ENCODE measurements at places on chromosomes 2 and 18.

- no peak for DNase-seq
Observed at GRCh38 chr2:181764095-181764963, 84.0 kb upstream of the NEUROD1 start.

- DNase-seq, result no peak
Observed at GRCh38 chr2:197235711-197236110, 74.9 kb downstream of the ANKRD44 start.

DNA sequence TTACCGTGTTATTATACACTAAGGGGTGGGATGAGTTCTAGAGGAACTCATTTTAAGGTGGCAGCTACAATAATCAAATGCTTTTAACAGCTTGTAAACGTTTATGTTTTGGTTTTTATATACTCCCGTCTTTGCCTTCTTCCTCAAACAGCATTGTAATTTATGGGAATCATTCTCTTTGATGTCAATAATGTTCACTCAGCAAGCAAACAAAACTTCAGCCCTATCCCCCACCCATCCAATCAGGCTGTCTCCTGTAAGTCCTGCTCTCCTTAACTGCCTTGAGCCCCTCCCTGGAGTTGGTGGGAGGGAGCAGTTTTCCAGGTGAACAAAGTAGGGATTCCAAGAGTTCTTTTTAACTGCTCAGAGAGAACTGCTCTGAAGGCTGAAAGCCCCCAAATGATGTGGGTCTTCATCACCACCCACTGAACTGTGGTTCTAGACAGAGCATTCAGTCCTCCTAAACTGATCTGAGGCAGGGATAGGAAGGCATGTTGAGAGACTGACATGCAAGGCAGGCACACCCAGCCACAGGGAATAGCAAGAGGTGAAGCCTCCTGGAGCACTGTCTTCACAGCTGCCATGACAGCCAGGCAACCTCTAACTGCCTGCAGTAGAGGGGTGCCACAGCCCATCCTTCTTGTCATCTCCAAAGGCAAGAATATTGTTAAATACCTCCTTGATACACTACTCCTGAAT, 17.5 kb downstream of the MYO5B start:
- no peak for DNase-seq

DNA sequence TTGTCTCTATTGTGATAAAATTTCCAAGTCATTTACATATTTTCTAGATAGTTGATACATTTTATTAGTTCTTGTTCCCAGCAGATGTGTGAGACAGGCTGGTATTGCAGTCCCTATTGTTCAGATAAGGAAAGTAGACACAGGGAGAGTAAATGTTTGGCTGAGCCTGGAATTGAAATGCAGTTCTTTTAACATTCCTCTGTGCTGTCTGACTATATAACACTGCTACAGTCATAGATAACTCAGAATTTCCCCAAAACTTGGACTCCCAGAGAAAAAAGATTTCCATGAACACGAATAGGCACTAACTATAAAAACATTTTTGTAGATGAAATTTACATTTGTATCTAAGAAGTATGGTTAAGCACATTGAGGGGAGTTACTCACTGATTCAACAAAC, 71.4 kb downstream of the PLCL1 start:
- no peak for DNase-seq

- no peak for DNase-seq
Observed at GRCh38 chr18:39732918-39733317, 2167.3 kb upstream of the CELF4 start.

GRCh38 chr2:238997684-238998083, 149.8 kb downstream of the TWIST2 start:
- DNase-seq, result no peak

GRCh38 chr2:133255360-133255759, 312.9 kb downstream of the NCKAP5 start:
- no peak for DNase-seq

GRCh38 chr18:60196836-60197606, 175.6 kb downstream of the MC4R start:
- DNase-seq, result no peak

DNA sequence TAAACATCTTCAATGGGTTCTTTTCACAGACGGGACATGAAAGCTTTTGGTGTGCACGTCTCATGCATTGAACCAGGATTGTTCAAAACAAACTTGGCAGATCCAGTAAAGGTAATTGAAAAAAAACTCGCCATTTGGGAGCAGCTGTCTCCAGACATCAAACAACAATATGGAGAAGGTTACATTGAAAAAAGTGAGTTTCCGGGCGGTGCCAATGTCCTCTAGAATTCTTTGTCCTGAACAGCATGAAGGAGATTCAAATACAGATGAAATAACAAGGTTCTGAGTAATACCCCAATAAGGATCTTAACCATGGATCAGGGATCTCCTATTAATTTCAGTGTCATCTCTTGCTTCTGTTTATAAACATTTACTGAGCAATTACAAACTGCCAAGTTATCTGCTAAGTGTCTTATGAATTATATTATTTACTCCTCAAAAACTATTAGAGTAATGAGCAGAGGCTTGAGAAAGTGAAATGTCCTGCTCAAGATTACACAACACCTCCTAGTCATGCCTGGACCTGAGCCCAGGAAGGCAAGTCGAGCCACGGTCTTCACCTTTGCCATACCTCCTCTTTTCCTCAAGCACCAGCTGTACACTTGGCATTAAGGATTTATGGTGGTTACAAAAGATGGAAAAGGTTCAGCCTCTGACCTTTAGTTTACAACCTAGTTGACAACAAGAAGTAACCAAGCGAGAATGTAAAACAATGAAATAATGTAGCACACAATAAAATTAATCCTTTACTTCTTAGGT, 22.6 kb downstream of the DHRS9 start:
- no peak for DNase-seq

DNA sequence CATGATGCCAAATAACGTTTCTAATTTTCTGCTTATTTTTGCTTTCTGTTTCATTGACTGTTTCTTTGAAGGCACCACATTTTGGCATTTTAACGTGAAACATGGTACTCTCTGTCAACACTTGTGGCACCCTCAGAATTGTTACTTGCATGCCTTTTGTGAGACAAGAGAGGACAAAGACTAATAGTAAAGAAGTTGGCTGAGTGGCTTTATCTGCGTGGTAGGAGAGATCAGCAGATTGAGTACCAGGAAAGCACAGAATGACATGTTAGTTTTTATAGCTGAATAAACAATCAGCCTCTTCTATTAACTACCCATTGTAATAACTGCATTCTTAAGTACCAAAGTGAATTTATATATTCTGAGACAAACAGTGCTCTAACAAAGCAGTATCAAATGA, 8.6 kb downstream of the ZNF638 start:
- DNase-seq, result no peak

DNA sequence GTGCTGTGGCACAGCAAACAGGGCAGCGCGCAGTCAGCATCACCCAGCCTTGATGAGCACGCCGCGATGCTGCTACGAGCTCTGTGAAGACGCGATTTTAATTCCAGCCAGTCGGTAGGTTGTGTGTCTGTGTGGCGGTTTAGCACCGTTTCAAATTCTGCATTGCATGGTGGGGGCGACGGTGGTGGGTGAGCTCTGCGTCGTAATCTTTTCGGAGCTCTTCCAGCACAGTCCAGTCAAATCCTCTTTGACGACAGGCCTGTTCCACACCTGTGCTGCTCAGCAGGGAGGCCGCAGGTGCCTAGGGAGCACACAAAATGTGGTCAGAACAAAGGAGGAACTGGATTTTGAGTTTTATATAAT, 8.6 kb downstream of the ALLC start:
- DNase-seq, result no peak

GRCh38 chr2:6986912-6987361, 69.7 kb downstream of the RNF144A start:
- no peak for DNase-seq

DNA sequence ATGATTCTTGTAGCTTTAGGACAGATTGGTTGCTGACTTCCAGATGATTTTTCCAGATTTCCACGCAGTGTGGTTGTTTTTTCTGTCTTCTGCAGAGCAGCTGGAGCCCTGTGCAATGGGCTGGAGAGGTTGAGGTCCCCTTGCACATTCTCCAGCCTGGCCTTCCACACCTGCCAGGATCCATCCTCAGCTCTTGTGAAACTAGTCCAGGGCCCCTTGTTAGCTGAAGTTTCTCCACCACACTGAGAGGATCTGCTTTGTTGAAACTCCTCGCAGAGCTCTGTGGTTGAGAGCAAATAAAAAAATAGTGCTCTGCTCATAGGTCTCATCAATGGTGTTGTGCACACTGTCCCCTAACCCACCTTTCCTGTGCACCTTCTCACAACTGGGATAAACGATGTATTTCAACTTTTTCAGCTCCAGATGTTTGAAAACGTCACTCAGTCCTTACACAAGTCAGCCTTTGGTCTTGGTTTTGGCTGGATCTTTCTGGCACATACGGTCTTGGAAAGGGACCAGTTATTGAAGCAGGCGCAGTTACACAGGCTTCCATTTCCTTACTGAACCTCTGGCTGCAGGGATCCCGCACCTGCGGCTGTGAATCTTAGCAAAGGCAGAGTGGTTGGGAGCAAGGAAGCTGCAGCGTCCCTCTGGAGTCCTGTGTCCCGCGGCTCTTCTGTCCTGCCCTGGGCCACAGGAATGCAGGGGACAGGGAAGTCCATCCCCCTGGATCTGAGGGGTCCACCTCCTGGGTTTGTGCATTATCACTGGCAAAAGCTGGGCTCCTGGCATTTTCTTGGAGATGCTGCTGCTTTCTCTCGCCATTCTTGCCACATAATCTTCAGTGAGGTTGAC, 272.0 kb upstream of the DSEL start:
- no peak for DNase-seq

DNA sequence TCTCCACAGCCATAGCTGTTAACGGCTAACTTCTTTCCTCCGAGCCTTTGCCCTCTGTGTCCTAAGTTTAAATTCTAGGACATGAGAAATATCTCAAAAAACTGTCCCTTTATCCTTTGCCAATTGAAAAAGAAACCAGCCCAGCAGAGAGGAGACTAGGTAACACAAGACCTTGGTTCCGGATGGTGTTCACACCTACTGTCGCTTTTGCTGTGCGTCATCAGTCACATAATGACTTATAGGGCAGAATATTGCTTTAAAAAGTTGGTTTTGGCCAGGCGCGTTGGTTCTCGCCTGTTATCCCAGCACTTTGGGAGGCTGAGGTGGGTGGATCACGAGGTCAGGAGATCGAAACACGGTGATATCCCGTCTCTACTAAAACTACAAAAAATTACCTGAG, 66.2 kb downstream of the SP3 start:
- DNase-seq, result no peak

DNA sequence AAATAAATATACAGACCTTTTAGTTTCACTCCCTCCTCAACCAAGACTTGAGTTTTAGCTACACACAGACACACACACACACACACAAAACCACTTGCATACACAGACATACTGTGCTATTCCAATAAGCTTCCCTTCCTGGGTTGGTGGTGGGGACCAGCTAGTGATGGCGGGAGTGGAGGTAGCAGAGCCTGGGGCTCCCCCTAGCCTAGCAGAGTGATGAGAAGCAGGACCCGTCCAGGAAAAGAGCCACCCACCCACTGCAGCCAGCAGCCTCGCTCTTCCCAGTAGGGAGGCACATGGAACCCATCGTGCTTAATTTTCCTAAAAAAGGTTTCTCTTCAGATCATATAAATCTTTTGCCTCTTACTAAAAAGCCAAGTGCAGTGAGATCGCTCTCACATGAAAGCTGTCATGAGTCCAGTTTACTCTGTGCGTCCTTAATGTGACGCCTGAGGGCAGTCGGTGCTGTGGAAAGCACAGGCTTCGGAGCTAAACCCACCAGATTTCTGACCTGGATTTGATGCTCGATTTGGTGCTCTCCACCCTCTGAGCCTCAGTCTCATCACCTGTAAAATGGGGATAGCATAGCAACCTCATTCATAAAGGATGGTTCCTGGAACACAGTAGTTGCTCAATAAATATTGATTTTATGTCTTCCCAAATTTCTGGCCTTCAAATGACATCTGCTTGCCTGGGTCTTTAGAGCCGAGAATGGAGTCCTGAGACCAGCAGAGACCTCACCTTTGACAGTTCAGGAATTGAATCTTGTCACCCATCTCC, 60.1 kb upstream of the YWHAQ start:
- no peak for DNase-seq

- DNase-seq, result no peak
Observed at GRCh38 chr2:157901325-157901724, 25.2 kb upstream of the ACVR1 start.

DNA sequence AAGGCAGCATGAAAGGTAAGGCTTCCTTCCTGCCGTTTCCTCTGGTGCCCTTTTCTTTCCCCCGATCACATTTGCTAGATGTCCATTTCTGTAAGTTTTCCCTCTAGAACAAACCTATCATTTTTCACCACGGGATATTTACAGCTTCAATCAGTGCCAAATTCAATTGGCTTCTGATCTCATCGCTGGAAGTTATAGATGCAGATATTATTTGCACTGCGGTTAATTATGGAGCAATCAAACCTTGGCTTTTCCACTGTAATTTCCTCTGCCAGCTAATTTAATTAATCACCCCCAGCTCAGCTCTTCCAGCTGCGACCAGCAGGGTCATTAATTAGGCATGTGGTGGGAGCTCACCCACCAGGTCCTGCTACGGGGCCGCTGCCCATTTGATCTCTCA, 86.1 kb downstream of the GBX2 start:
- DNase-seq, result no peak

DNA sequence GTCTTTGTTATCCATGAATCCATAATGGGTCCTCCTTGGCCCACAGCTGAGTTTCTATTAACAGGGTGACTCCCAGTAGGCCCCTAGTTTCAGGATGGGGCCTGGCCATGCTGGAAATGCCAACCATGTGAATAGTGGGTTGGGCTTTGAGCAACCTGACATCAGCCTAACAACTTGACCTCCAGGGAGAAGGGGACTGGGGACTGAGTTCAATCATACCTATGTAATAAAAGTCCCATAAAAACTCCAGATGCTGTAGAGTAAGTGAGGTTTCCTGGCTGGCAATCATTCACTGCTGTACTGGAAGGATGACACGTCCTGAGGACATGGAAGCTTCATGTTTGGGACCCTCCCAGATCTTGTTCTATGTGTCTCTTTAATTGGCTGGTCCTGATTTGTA, 7.9 kb downstream of the REV1 start:
- no peak for DNase-seq

DNA sequence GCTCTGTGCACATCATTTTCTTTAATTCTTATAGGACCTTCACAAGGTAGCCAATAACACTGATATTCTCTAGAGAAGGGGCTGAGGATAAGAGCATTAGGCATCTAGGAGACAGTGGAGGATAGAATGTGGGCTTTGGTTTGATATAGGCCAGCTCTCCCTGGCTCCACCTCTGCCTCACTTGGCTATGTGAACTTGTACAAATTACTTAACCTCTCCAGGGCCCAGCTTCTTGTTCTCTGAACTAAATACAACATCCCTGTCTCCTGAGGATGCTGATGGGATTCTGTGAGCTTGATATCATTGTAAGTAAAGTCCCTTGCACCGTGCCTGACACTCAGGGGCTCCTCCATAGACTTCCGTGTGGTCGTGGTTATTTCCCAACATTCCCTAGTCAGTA, 87.3 kb downstream of the ACOXL start:
- no peak for DNase-seq

Measured in stimulated activated CD4-positive, alpha-beta T cell treated with anti-CD3 and anti-CD28 coated beads, TNF-alpha, amount 100 ng/mL, for 24 hours (primary cell).